ENCODE measurements at places on chromosomes 3 and 15.

- no peak for DNase-seq
Measured at GRCh38 chr3:197286678-197287077, 11.7 kb downstream of the DLG1 start.

- DNase-seq, result no peak
Measured at GRCh38 chr15:43251185-43251870, 15.4 kb downstream of the TGM5 start.

DNA sequence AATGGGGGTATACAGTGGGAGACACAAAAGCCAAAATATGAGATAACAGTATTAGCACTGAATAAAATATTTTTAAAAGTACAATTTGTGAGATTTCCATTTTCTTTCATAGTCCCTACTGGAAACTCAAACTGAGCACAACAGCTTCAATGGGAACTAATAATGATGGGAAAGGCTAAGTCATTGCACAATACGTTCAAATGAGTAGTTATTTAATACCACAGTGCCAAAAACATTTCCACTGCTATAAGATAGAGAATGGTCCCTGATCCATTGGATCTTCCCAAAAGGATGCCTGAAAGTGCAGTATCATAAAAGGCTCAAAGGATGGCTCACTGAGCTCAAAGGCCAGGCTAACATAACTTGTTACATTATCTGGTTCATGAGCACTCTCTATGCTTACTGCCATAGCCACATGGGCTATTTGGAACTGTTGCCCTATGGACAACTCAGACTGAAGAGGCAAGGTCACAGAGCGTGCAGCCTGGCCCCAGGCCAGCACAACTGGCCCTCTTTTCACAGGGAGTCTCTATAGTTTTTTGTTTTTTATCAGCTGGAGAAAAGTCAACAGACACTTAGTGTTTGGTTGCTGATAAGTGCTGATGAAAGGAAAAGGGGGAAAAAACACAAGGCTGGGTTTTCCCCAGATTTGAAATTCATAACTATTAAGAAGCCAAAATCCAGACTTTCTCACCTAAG is 54.1 kb upstream of the PPIB start:
- no peak for DNase-seq

GRCh38 chr15:96716478-96716877 is 386.0 kb downstream of the NR2F2 start:
- no peak for DNase-seq

Measured in EL (cell line).